GM12891 (cell line): ENCODE measurements at places on chromosomes 6 and 20.

GRCh38 chr20:63096681-63097335 is 90.0 kb upstream of the BHLHE23 start:
- no peak for DNase-seq

- no peak for DNase-seq
These were observed 4.8 kb upstream of the ZNF217 start for GRCh38 chr20:53598140-53599043.

- no peak for DNase-seq
These were observed 23.9 kb downstream of the CD83 start for GRCh38 chr6:14141351-14142062.

DNA sequence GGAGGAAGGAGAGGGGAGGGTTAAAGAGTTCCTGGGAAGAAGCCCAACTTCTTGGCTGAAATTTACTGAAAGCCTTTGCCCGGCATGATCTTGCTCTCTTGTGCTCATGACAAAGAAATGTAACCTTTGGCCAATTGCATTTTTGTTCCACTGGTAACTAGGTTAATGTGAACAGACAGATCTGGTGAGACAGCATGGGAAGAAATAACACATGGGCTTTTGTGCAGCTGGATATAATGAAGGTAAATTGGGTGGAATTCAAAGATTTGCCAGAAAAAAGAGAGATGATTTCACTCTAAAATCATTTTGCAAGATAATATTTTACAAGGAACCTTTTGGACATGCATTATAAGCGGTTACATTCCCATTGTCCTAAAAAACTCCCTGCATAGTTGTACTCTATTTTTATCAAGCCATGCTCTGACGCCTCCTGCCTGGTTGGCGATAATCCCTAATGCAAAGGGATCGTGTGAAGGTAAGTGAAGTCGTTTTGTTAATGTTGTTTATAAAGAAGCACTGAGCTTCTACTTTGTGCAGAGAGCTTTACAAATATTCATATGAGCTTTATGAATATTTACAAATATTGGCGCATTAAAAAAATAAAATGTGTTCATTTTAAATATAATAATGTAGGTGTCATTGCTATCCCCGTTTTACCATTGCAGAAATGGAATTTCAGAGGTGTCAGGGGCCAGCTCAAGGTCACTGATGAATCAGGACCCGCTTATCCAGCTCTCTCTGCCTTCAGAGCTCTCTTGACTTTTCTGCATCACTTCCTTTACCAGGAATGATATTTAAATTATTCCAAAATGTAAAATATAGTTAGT is 161.3 kb upstream of the AGPAT4 start:
- no peak for DNase-seq

GRCh38 chr20:13231031-13231752 is 10.1 kb downstream of the ISM1 start:
- DNase-seq, result no peak

- DNase-seq, result no peak
These were observed 973 bp upstream of the BRD2 start for GRCh38 chr6:32967151-32968091.

- no peak for DNase-seq
These were observed 93.5 kb downstream of the B3GAT2 start for GRCh38 chr6:70863343-70863742.

- DNase-seq, result no peak
These were observed 1.2 kb upstream of the TSPO2 start for GRCh38 chr6:41040940-41041536.

- no peak for DNase-seq
These were observed 79.8 kb upstream of the SCAF8 start for GRCh38 chr6:154653385-154653784.

GRCh38 chr6:2639896-2640295 is 110.8 kb downstream of the MYLK4 start:
- no peak for DNase-seq

- no peak for DNase-seq
These were observed 32.7 kb upstream of the PSMF1 start for GRCh38 chr20:1085492-1086276.

DNA sequence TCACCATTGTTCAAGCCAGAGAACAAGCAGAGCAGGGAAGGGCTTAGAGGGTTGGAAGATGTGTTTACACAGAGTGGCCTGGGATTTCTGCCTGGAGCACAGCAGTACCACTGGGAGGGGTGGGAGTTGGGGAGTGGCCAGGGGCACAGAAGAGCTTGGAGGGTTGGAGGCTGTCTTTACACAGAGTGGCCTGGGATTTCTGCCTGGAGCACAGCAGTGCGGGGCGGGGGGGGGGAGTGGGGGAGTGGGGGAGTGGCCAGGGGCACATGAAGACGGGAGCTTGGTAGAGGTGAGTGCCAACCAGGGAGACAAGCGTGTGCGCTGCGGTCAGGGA is 50.9 kb downstream of the WDR27 start:
- no peak for DNase-seq

DNA sequence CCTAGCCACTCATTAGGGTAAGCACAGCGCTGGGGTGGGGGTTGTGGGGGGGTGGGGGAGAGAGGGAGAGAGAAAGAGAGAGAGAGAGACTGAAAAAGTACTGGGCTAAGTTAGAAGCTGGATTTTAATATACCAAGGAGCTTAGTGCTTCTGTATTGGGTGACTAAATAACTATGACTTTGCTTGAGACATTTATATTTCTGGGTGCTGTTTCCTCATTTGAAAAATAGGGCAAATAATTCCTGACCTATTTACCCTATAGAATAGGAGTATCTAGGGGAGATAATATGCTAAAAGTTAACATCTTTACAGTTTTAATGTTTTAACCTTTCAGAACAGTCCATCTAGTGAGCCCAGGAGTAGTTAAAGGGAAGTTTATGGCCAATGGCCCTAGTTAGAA is 7.7 kb downstream of the NKAIN2 start:
- no peak for DNase-seq

DNA sequence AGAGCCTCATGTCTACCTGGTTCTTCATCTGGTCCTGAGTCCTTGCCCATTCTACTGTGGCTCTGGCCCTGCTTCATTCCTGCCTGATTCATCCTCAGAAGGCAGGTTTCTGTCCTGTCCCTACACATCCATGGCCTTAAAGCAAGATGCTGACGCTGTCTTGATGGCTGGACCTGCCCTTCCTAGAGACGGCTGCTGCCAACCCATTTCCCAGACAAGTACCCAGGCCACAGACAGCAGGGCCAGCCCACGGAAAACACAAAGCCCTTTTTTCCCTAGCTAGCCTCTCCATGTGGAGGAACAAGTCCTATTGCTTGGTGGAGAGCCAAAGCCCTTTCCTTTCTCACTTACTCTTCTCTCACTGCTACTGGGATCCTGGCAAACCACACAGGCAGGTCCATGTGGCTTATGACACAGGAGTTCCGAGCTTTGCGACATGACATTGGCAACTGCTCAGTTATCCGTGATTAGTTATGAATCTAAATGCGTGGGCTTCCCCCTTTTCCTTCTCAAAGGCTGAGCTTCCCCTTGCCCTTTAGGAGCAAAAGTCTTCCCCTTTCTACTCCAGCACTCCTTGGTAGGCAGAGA is 72.9 kb downstream of the SLC22A3 start:
- no peak for DNase-seq

DNA sequence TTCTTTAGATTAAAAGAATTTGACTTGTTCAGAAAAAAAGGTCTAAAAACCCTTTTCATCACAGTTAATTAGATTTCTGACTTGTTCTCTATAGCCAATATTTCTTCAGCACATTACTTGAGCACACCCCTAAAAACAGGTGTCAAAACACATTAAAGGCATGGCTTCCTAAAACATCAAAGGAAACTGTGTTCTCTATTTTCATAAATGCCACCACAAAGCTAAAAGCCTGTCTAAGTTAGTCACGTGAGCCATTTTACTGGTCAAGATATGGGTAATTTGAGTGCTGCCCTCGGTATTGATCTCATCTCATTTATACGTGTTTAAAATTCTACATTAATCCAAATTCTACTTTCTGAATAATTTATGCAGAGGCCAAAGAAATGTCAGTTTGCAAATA is 580.5 kb downstream of the HAO1 start:
- DNase-seq, result no peak

GRCh38 chr6:18100296-18100695 is 22.2 kb downstream of the NHLRC1 start:
- DNase-seq, result no peak

GRCh38 chr20:19785983-19786285 is 27.9 kb downstream of the RIN2 start:
- no peak for DNase-seq

GRCh38 chr6:34318499-34319470 is 70.0 kb upstream of the SMIM29 start:
- DNase-seq, result no peak

DNA sequence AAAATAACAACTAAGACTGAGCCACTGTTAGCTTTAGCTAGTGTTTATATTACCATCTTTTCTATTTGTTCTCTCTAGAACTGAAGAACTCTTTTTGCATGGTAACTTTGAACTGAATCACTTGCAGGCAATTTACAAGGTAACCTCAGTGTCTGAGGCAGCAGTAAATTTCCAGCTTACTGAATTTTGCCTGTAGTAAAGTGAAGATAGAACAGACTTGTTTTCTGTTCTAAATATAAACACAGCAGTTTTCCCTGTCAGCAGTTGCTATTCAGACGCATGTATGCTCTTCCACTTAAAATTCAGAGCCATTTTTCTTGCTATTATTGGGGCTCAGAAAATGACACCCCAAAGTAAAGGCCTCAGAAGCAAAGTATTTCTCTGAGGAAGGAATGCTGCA is 974.0 kb upstream of the GJE1 start:
- DNase-seq, result no peak

DNA sequence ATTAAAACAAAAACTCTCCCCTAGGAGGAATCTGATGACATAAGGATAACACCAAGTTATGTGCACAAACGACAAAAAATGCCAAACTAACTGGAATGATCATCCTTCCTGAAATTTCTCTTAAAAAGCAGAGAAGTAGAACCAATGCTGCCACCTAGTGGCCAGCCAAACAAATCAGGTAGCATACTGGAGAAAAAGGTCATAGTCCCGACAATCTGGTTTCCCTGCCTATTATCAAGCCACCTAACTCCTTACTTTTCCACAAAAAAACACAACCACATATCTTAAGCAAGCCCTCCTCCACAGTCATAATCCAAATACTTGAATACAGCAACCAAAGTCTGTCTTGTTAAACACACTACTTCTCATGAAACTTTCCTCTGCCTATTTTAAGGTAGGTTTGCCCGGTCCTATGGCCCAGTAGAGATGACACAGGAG is 5.3 kb downstream of the OARD1 start:
- DNase-seq, result no peak

DNA sequence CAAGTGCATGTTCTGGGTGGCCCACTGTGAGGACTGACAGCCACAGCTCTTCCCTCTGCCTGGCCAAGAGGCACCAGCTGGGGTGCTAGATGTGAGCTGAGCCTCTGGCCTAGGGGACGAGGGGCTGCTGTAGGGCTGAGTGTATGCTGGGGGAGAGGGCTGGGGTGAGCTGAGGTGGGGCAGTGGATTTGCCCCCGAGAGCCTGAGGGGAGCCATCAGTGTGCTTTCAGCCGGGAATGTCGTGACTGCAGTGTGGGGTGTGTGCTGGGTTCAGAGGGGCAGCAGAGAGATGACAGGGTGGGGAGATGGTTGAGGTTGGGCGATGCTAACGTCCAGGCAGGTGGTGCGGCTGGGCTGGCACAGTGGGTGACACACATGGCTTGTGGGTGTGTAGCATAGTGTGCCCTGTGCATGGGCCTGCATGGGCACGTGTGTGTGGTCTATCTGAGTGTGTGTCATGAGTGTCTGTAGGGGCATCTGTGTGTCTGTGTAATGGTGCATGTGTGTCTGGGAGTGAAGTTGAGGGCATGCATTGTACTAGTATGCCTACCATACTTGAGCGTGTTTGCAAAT is 46.0 kb upstream of the BLCAP start:
- DNase-seq, result no peak

DNA sequence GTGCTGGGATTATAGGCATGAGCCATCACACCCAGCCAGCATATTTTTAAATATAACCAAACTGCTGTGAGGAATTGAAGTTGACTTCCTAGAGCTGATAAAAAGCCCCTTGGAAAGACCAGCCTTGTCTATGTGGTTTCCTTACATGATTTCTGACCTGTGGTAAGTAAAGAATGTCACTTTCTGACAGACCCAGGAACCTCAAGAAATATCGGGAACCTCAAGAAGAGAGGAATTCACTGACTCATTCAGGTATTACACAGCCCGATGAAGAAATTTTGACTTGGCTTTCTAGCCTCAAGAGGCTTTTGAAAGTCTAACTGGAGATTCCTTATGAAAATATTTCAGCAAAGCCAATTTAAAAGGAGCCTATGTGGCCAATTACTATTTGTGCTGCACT is 71.8 kb downstream of the FOXF2 start:
- DNase-seq, result no peak

GRCh38 chr6:153340568-153340967 is 209.5 kb upstream of the RGS17 start:
- no peak for DNase-seq

GRCh38 chr6:24821860-24822444 is 23.2 kb upstream of the ARMH2 start:
- no peak for DNase-seq

DNA sequence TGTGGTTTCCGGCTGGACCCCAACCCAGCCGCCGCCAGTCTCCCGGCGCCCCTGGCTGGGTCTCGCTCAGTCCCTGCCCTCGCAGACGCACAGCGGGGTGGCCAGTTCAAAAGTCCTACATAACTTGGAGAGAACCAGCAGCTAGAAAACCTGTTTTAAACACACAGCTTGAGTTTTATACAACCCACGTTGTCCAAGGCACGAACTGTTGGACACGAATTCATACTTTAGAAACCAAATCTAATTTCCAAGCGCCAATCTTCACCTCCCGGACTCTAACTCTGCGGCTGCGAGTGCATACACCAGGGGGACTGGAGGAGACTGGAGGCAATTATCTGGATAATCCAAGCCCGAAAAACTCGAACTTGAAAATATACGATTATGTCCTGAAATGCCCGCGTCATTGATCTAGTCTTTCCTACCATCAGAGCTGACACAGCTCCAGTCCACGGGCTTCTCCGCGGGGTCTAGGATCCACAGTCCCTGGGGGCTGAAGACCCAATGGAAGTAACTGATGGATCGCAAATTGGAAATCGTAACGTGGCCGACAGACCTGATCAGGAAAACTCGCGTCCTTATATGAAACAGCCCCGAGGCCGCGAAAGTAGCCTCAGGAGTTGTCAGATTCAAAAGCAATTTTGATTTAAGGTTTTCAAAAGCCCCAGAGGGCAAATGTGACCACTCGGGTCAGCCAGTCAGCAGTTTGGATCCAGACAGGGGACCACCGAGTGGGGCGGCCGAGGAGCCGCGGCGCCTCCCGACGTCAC is 843 bp upstream of the HEY2 start:
- no peak for DNase-seq

DNA sequence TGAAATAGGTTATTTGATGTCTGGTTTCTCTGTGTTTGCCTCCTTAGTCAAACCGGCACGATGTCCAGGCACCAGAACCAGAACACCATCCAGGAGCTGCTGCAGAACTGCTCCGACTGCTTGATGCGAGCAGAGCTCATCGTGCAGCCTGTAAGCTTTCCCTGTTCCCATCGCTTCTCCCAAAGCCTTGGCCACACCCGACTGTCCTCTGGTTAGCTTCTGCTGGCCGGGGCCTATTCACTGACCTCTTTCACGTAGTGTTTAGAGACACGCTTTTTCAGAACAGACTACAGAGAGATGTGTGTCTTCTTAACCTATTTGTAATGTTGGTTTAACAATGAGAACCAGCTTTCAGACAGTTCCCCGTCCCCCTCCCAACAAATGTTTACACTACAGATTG is 14.2 kb downstream of the DSP start:
- DNase-seq, result no peak
